Activated CD4-positive, alpha-beta T cell treated with anti-CD3 and anti-CD28 coated beads, Interleukin-2, amount 10 ng/mL, durations not matched to agents 7 days and 5 days (primary cell): ENCODE measurements at places on chromosomes 7 and 10. TPM values are rescaled to one million over a fixed set of nuclear protein-coding genes. Genes with fewer than 3 reads are reported as not detected.

DNA sequence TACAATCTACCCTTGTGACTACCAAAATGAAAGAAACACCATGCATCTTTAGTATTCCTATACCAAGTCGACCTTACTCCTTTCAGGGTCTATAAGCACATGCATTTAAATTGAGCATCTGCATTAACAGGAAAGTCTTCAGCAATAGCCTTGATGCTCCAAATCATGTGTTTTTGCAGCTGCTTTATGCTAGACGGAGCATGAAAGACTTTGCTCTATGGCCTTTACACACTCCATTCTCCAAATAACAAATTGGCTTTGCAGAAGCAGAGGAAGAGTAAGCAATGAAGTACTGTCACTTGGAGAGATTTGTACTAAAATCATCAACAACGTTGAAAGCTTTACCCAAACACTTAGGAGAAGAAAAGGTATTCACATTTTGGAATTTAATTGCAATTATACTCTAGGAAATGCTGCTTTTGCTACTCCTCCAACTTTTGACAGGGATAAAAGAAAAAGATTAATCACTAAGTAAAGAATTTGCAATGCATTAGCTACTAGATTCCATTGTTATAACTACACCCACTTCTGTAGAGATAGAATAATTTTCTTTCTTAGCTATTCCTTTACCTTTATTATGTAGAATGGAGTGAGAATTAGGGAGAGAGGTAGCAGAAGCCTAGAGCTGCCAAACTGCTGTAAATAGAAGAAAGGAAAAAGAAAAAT lies 131.8 kb downstream of the SEMA3E start:
- H3K27ac ChIP-seq = no peak overlapping the region
- no peak overlapping the region for H3K4me3 ChIP-seq
- H3K36me3 ChIP-seq = no peaks in the 10 kb centered on the region
- no peaks in the 10 kb centered on the region for H3K4me1 ChIP-seq
- DNase-seq = no peak

- H3K36me3 ChIP-seq = no peaks in the 10 kb centered on the region
- no peak overlapping the region for H3K27ac ChIP-seq
- no peak for DNase-seq
- H3K4me1 ChIP-seq = no peaks in the 10 kb centered on the region
- H3K4me3 ChIP-seq = no peak overlapping the region
- peaks cover 78% of the 10 kb centered on the region for H3K27me3 ChIP-seq
Measured at GRCh38 chr7:122312789-122313188, 8.2 kb upstream of the FEZF1 start.

GRCh38 chr10:70889291-70889690 lies 926 bp upstream of the PCBD1 start:
- peak overlapping the region; percentile 86 for H3K27ac ChIP-seq
- peaks cover 5% of the 10 kb centered on the region for H3K36me3 ChIP-seq
- no peaks in the 10 kb centered on the region for H3K27me3 ChIP-seq
- peak overlapping the region; percentile 79 for H3K4me3 ChIP-seq
- H3K4me1 ChIP-seq = peaks cover 20% of the 10 kb centered on the region

The TMEM213 gene
- total RNA-seq = not detected
